ENCODE measurements at places on chromosomes 5 and 9.

DNA sequence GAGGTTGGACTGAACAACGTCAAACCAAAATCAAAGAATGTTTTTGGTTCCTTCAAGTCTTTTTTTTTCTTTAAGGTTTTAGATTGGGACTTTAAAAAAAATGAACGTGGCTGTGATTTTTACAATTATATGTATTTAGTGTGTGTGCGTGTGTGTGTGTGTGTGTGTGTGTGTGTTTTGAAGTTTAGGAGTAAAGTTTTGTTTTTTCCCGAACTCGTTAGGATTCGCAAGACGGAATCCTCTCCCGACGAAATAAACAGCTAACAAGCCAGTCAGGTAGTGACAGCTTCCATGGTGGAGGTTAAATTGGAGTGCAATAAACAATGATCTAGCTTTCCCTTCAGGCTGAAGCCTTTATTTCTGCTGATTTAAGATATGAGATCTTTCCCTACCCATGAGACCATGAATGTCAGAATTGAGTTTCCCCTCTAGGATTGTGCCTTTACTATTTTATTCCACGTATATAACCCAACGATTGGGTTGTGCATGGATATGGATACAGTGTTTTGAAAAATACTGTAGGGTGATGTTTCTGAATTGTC, 1.2 kb downstream of the KIAA1958 start:
- DNase-seq: no peak

DNA sequence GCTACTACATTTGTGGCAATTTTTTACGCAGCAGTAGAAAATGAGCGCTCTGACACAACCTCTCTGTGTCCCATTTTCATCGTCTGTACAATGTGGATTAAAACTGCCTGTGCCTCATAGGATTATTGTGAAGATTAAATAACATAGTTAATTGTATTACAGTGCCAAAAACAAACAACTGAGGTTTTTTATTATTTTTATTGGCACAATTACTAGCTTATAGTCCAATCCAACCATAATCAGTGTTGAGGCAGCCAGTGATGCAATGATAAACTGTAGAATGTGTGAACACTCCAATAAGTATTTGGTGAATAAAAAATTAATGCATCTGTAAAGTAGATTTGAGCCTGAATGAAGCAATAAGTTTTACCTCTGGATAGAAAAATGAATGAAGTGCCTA, 588.3 kb downstream of the DNAH5 start:
- DNase-seq: peak; percentile 11

DNA sequence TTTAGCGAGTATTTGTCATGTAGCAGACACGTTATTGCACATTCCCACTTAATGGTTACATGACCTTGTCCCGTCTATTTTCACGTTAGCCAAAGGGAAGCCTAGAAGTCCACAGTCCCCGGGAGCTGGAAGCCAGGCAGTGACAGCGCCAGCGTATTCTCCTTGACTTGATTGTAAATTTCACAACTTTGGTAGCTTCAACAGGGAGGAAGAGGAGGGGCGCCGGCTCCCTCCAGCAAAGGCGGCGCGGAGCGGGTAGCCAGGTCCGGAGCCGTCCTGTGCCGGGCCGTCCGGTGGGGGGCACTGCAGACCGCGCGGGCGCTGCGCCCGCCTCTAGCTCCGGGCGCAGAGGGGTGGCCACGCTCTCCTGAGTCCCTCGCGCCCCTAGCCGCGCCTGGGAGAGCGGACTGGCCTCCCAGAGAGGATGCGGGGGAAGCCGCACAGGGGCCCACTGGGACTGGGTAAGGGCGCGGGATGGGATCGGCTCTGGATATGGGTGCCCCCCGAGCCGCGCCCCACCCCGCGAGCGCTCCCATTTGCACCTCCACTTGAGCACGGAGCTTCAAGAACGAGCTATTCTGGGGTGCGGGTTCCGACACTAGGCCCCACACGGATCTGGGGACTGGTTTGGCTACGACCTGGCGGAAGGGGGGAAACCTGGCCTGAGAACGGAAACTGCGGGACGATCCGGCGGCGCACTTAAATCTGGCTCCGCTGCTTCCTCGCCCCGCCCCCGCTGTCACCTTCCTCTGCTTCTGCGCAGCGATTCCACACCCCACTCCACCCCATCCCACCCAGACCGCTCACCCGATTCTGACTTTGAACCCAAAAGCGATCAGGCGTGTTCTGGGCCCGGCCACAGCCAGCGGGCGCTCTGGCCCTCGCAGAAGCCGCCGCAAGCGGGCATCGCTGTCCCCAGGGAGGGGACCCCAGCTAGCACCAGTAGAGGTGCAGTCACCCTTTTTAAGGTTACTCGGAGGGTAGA, 23.8 kb downstream of the KLF4 start:
- DNase-seq: peak; percentile 62

DNA sequence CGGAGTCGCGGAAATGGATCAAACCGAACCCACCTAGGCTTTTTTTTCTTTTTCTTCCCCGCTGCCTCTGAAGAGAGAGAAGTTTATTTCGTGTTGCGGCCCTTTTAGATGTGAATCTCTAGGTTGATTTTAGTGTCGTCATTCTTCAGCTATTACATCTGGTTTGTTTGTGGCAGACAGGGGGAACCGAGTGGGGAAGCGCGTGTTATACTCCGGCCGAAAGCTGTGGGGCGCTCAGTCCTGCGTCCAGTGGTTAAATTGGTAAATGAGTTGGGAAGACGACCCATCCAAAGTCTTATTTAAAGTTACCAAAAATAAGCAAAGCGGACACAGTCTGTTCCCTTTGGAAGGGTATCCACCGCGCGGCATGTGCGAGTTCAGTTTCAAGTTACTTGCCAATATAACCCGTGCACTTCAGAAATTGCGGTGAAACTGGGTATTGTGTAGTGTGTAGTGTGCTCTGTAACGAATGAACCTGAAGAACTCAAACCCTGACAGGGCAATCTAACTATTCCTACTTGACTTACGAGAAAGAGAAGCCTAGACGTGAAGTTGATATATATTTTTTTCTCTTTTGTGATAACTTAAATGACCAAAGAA, 1.3 kb downstream of the MAN2A1 start:
- peak; percentile 84 for DNase-seq

- no peak for DNase-seq
Observed at GRCh38 chr9:4849369-4849768, 56.6 kb downstream of the RCL1 start.

DNA sequence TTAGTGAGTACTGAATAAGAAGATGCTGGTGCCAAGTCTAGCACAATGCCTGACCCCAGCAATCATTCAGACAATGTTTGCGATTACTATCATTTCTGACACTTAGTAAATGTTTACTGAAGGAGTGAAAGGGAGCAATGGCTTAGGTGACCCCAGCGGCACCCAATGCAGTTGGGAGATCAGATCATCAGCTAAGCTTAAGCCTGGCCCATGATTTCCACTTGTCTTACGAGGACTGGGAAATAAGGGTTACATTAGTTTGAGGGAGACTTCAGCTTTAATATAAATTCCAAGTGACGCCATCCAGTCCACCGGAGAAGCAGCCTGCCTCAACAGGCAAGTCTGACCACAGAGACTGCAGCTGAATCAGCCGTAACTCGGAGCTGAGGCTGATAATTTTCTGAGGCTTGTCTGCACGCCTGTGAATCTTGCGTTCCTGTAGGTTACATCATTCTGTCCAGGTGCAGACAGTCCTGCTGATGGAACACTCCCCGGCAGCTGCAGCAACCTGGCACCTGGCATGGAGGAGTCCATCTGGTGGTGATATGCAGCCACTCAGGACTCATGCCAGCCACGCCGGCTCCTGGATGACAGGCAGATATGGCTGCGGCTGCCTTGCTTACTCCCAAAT, 34.9 kb upstream of the FGF1 start:
- no peak for DNase-seq

- peak; percentile 4 for DNase-seq
Observed at GRCh38 chr5:58751222-58751837, 168.5 kb downstream of the RAB3C start.

GRCh38 chr5:145161391-145161790, 673.8 kb downstream of the PRELID2 start:
- no peak for DNase-seq

- no peak for DNase-seq
Observed at GRCh38 chr9:35652829-35653209, 2.1 kb upstream of the SIT1 start.

DNA sequence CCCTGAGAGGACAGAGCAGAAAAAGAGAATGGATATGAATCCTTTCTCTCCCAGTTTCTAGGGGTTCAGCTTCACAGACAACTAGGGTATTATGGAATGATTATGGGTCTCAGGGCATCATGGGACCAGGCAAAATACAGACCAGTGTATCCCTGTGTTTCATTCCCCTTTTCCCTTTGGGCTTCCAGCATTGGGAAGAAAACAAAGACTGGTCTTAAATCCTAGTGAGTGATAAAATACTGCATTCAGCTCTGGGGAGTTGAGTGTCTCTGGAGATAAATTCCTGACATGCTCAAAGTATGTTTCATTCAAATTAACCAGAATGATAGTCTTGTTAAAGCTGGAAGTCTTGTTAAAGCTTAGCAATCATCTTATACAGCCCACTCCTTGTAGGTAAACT, 2.4 kb upstream of the POU4F3 start:
- DNase-seq: no peak

DNA sequence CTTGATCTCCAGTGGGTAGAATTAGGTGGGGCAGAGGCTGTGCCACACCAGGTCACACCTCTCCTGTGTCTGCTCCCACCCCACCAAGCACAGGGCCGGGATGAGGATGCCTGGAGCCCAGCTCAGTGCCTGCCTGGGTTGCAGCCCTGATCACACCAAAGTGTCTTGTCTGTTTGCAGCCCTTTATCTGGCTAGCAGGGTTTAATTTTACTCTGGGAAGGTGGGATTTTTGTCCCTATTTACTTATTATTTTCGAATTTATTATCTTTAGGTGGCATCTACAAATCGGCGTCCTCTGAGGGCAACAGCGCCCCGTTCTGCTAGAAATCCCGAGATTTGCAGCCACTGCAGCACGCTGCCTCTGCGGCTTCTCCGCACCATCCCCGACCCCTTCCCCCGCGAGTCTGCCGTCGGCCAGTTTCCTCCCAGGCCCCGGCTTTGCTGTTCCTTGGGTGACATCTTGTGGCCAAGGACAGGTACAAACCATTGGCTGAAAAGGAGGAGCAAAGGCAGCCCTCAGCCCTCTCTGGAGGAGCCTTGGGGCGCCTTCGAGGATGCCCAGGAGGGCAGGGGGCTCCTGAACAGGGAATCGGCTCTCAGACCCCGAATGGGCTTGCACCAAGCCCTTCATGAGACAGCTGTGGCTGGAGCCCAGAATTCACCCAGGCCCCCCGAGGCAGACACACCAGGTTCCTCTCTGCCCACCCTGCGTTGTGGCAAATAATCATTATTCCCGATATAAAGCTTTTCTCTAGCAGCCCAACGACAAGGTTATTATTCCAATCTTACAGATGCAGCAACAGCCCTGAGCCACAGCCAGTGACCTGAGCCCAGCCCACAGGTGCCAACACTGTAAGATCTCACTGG, 113.0 kb downstream of the GAPVD1 start:
- peak; percentile 77 for DNase-seq

DNA sequence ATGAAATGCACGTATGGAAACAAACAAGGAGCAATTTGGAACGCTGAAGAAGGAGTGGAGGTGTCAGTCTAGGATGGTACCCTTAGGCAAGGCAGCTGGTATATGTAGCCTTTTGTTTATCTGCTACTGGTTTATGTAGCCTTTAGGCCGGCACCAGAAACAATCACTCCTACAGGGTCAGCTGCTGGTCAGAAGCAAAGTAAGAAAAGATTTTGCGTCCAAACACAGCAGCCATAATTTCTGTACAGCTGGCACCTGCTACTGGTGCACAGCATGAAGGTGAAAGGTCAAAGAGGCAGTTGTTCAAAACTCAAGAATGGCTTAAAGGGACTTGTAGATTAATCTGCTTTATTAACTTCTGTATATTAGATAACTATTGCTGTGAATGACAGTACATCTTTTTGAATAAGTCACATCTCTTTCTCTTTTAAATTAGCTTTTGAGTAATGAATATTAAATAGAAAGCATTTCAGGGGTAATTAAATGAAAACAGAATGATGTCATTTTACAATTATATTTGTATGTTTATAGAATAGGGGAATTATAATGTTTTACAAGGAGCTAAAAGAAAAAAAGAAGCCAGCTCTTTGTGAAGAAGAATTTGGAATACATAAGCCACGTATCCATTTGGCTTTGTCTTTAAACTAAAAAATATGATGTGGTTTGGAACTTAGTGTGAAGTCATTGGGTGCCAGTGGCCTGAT, 33.1 kb upstream of the TLX3 start:
- no peak for DNase-seq

- no peak for DNase-seq
Observed at GRCh38 chr5:80147119-80147815, 108.6 kb downstream of the SERINC5 start.

- no peak for DNase-seq
Observed at GRCh38 chr9:93898502-93899426, 56.4 kb downstream of the BARX1 start.

GRCh38 chr5:149317281-149318048, 27.8 kb upstream of the GRPEL2 start:
- DNase-seq: peak; percentile 71

DNA sequence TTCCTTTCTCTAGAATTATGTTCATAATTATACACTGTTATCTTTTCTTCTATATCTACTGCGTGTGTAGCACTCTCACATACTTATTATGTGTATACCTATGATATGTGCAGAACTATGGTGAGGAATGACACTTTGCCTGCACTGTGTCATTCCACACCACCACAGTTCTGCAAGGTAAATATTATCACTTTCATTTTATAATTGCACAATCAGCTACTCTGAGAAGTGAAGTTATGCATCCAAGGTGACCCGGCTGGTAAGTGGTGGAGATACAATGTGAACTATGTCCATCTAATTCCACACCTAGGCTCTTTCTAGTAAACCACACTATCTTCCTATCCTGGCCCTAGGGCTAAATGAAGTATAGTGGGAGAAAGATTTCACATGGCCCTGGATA, 170.1 kb upstream of the ATP10B start:
- DNase-seq: no peak

- DNase-seq: peak; percentile 87
Observed at GRCh38 chr5:177071666-177072385, 14.9 kb upstream of the FGFR4 start.

- no peak for DNase-seq
Observed at GRCh38 chr5:130706696-130707095, 458.4 kb downstream of the HINT1 start.

DNA sequence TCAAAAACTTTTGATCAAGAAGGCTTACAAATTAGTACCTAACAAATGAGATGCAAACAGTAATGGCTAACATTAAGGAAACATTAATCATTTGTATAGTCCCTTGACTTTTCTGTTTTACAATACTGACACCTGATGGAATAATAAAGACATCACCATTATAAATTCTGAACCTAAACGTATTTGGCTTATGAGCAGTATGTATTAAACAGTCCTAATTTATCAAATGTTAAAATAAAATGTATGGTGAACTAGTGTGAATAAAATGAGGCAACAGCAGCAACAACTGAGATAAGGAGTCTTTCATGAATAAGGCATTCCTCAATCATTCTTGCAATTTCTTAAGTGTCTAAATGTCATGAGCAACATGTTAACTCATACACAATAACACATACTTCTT, 6.0 kb downstream of the PUM3 start:
- peak; percentile 74 for DNase-seq

DNA sequence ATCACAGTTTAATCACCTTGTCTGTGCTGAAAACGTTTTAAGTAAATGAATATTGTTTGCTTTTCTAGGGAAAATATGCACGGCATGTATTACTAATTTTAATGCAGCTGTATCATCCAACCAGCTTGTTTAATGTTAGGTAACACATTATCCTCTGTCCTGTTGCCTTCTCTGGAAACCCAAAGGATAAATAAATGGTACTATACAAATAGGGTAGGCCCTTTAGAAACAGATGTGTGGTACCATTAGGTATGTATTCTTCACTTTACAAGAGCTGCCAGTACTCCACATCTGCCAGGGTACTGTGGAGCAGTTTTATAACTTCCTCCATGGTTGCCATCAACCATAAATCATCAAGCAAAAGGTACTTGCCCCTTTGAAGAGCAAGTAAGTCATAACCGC, 42.9 kb downstream of the FAF2 start:
- DNase-seq: no peak

All from fibroblast of the aortic adventitia (primary cell).